Sigmoid colon (tissue), 7 donors: ENCODE measurements at places on chromosomes 13 and 19. TPM values are rescaled to one million over a fixed set of nuclear protein-coding genes. Genes with fewer than 3 reads are reported as not detected.

The MED16 gene
- polyA plus RNA-seq: 36.1 TPM

- no peak for DNase-seq
Measured at GRCh38 chr13:89113744-89114143, 1442.6 kb downstream of the SLITRK5 start.

The TEKTIP1 gene
- not detected for polyA plus RNA-seq

- no peak for DNase-seq
Measured at GRCh38 chr13:33347861-33348260, 62.3 kb upstream of the STARD13 start.

DNA sequence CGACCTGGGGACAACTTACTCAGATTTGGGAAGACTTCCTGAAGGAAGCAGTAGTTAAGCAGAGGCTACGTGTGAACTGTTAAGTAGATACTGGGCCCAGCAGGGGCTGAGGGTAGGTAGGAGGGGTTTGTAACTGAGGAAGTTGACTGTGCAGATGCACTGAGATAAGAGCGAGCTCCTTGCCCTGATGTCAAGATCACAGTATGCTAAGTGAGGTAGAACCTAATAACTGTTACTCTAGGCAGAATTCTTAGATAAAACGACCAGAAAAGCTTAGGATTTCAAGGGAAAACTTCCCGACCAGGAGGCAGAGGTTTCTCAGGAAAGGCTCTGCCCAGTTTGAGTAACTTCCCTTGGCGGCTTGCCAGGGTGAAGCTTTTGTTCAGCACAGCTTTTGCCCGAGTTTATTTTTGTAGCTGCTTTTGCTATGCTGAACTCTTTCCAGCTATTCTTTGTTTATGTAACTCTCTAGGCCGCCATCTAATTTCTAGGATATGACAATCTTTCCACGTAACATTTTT lies 632.1 kb downstream of the DIAPH3 start:
- DNase-seq: peak; percentile 88

- DNase-seq: peak; percentile 92
Measured at GRCh38 chr19:40221858-40222619, 3.9 kb upstream of the TTC9B start.
